ENCODE measurements at places on chromosomes 6 and 20.

DNA sequence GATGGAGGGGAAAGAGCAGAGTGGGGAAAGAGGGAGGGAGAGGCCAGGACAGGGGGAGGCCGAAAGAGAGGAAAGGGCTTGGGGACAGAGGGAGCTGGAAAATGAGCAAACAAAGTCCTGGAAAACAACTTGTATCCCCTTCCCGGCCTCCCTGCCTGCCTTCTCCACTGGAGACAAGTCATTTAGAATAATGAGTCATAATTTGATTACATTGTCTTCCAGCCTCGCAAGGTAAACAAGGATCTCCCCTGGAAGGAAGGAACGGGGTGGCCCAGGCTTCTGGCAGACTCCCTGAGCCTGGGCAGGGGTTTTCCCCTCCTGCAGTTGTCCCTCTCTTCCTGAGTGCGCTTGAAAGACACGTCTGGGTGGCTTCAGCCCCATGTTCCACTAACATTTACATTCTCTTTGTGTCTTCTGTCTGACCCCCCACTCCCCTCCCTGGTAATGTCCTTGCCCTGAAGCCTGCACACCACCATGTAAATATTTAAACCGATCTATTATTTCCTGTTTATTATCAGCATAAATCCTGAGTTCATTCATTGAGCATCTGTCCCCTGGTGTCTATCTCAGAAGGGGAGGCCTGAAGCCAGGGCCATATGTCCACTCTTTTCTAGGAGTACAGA is 12.1 kb upstream of the MRPS18A start:
- peak; percentile 65 for DNase-seq

DNA sequence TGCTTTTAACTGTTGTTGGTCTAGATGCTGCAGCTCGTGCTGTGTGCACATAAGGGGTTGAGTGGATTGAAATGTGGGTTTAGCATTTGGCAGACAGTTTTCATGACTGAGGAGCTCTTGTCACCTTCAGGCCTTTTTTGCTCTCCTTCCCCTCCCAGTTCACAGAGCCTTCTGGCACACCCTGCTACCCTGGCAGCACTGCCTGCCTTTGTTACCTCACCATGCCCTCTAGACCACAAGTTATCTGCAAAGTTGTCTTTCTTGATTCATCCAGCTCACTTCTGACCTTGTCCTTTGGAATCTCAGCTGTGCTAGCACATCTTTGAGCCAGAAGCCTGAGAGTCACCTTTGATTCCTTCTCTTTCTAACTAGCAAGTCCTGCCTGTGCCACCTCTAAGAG is 348.9 kb upstream of the ZFP64 start:
- no peak for DNase-seq

DNA sequence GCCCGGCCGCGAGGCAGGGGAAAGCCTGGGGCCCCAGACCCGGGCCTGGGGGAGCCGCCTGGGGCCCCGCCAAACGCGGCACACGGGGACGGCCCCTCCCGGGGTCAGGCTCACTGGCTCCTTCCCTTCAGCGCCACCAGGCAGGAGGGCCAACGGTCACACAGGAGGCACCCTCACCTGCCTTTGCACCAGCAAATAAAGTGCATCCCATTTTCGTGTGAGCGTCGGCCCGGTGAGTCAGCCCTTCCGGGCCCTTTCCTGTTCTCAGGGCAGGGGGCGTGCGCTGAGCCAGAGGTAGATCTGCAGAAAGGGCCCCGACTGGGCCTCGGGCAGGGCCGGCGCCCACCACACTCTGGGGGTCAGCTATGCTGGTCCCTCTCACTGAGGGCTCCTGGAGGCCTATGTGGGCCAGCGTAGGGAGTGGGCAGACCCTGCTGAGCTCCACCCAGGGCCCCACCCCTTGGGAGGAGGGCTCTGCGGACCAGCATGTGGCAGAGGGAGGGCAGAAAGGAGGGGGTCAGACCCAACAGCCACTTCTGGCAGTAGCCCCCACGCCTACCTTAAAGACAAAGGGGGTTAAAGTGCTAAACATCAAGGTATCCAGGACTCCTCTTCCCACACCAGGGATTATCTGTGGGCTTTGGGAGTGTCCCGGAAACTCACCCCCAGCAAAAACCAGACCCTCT is 931 bp upstream of the UCKL1 start:
- DNase-seq: peak; percentile 86

DNA sequence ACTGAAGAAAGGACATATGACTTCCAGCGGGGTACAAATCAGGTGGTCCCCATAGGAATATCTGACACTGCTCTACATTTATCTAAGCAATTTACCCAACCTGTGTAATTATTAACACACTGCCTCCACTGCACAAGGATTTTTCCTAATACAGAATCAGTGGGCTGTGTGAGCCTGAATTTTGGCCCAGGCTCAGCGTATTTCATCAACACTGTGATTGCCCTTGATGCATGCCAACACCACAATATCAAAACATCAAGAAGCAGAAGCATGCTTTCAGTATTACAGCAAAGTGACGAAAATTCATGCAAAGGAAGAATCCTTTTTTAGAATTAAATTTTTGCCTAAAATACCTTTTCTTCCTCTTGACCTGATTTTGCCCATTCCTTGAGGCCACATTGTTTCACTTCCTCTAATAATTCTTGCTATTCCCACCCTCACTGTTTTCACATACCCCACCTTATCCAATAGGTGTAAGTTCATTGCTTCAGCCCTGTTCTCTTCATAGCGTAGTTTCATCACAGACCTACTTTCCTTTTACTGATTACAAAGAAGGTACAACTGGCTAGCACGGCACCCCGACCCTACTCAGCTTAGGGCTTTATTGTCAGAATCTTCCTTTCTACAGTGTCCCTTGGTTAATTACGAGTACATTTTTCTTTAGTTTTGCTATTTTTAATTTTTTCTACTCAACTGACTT is 83.7 kb upstream of the PTCHD4 start:
- DNase-seq: no peak

GRCh38 chr6:140459209-140459608 is 1084.8 kb upstream of the CITED2 start:
- DNase-seq: no peak

DNA sequence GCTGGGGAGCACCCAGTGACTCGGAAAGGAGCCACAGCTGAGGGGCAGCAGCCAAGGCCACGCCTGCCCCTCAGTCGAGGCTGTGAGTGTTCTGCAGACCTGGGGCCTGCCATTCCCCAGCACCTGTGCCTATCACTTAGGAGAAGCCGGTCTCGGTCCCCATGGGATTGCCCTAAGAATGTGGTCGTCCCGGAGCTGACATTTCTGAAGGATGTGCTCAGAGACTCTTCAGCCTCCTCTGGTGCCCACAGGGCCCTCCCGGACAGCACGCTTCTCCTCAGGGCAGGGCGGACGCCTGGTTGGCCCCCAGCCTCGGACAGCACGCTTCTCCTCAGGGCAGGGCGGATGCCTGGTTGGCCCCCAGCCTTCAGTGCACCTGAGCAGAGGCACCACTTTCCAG is 223.9 kb downstream of the ERMARD start:
- peak; percentile 70 for DNase-seq

DNA sequence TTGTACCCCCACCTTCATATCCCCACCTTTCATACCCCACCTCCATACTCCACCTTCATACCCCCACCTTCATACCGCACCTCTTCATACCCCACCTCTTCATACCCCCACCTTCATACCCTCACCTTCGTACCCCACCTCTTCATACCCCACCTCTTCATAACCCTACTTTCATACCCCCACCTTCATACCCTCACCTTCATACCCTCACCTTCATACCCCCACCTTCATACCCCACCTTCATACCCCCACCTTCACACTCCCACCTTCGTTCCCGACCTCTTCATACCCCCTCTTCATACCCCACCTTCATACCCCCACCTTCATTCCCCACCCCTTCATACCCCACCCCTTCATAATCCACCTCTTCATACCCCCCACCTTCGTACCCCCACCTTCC is 92.9 kb upstream of the NAA20 start:
- DNase-seq: no peak

- DNase-seq: no peak
These were observed 125.6 kb upstream of the MAFB start for GRCh38 chr20:40814631-40814960.

GRCh38 chr6:127022302-127022701 is 96.2 kb upstream of the RSPO3 start:
- peak; percentile 82 for DNase-seq

- peak; percentile 12 for DNase-seq
These were observed 497.1 kb upstream of the ARID1B start for GRCh38 chr6:156280065-156280464.

DNA sequence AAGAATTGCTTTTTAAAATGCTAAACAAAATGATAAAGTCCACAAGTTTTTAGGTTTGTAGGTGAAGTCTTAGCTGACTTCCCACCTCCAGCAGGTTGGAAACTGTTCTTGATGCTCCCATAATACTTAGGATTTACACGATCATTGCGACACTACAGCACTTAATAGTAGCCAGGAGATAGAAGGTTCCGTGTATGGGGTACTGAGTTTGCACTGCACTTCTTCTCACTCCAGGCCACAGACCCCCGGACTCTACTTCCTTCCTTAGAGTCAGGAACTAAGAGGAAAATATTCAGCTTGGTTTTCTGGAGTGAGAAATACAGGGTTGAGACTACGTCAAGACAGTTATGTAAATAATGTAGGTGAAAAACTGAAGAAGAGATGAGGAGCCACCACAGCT is 56.1 kb upstream of the SGK1 start:
- no peak for DNase-seq

DNA sequence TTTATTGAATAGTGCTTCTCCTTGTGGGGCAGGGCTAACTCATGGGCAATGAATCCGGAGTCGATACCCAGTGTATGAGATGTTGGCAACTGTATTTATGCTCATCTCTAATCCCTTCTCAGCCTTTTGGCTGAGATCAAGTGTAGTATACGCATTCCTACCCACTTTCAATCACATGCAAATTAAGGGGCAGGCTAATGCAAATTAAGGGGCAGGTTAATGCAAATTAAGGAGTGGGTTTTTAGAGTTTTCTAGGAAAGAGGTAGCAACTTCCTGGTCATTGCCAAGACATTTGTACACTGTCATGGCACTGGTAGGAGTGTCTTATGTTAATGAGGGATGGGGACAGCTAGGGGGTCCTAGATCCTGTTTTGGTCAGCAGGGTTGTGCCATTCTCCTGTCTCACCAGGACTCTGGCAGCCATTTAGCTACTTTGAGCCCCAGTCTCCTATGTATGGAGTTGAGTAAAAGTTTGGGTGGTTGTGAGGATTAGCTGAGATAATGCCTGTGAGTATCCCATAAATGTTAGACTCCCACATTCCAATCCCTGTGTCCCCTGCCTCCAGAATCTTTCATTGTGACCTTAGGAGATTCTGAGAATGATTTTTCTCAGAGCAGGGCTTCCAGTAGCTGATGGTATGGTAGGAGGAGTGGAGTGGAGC is at the start of gene CNBD2:
Gene CNBD2, plus strand, starts transcription at position 612 of the 662 bp plus-strand sequence. CDS start 173 bp downstream, outside the sequence.
- DNase-seq: no peak

- peak; percentile 9 for DNase-seq
These were observed 170.5 kb upstream of the TSHZ2 start for GRCh38 chr20:52801628-52802006.

GRCh38 chr6:73152966-73153757 is 72.1 kb downstream of the KHDC1L start:
- no peak for DNase-seq

GRCh38 chr6:150813993-150814359 is 51.5 kb upstream of the MTHFD1L start:
- DNase-seq: no peak

DNA sequence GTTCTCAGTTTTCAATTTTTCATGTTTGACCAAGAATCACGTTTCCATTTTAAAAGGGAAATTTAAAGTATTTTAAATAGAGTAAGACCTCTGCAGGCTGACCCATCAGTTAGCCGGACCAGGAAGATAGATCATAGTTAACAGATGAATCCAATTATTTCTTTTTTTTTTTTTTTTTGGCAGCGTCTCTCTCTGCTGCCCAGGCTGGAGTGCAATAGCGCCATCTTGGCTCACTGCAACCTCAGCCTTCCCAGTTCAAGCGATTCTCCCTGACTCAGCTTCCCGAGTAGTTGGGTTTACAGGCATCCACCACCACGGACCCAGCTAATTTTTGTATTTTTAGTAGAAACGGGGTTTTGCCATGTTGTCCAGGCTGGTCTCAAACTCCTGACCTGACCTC is 256.7 kb upstream of the CNR1 start:
- DNase-seq: no peak

GRCh38 chr20:23857962-23858595 is 21.5 kb downstream of the CST5 start:
- DNase-seq: no peak

GRCh38 chr6:3911614-3912336 is 62.6 kb downstream of the FAM50B start:
- peak; percentile 83 for DNase-seq

DNA sequence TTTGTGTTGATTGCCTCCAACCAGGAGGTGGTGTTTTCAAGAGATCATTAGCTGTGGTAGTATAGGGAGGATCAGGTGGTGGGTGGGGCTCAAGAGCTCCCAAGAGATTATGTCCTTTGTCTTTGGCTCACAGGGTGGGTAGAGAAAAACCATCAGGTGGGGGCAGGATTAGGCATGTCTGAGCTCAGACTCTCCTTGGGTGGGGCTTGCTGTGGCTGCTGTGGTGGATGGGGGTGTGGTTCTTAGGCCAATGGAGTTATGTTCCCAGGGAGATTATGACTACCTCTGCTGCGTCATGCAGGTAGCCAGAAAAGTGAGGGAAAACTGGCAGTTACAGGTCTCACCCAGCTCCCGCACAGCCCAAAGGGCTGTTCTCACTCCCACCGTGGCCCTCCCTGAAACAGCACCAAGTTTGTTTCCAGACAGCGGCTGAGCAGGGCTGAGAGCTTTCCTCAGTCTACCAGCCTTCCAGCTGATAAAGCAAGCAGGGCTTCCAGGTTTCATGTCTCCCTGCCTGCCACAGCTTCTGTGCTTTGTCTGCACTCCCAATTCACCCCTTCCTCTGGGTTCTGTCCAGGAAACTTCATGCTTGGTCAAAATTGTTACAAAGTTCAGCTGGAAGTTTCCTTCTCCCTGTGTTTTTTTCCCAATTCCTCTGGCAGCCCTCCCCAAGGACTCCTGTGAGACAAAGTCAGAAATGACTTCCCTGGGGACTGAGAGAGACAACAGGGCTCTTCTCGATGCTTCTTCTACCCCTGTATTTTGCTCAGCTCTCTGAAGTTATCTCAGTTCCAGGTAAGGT is 481.1 kb upstream of the MAN1A1 start:
- peak; percentile 14 for DNase-seq

DNA sequence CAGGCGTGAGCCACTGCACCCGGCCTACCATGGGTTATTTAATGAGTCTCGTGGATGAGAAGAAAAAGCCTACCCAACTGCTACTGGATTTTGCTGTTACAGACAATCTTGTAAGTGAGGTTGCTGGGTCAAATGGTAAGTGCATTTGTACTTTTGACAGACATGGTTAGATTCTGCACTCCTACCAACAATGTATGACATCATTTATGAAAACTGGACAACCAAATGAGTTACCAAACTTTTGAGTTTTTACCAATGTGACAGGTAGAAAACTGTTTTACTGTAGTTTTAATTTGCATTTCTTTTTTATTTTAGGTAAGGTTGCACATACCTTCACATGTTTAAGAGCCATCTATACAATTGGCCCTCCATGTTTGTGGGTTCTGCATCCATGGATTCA is 48.2 kb downstream of the PDSS2 start:
- DNase-seq: no peak

Measured in tongue (tissue), 3 donors.